ENCODE measurements at places on chromosomes 2 and 18. TPM values are rescaled to one million over a fixed set of nuclear protein-coding genes. Genes with fewer than 3 reads are reported as not detected.

Gene DOK6
- total RNA-seq, result not detected

Gene CTAGE1
- not detected for total RNA-seq

DNA sequence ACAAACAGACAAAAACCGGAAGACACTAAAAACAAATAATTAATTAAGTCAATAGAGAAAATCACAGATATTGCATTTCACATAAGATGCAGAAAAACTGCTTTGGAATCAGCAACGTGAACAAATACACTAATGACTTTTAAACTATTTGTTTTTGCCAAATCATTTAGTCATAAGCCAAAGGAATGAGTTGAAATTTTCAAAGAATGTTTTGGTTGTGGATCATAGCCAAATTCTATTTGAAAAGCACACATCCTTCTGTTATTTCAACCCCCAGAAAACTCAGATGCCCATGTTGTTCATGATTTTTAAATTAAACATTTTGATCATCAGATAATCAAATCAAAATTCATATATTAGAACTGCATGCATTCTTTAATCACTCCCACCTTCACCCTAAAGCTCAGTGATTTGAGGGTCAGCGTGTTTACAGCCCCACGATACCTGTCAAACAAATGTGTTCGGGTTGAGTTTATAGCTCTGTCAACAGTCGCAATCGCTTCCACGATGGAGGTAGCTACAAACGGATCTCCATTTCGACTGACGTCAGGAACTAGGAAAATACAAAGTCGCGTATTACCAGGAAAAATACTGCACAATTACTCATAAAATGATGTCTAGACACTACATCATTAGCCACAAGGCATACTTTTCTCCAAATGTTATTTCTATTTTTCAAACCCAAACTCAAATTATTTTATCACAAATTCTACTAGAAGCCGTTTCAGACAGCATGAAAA, 90.2 kb downstream of the PXDN start:
- H3K36me3 ChIP-seq, result peaks cover 4% of the 10 kb centered on the region
- no peaks in the 10 kb centered on the region for H3K4me1 ChIP-seq
- H3K4me3 ChIP-seq, result no peak overlapping the region
- H3K27me3 ChIP-seq, result peaks cover 9% of the 10 kb centered on the region
- no peak for DNase-seq

DNA sequence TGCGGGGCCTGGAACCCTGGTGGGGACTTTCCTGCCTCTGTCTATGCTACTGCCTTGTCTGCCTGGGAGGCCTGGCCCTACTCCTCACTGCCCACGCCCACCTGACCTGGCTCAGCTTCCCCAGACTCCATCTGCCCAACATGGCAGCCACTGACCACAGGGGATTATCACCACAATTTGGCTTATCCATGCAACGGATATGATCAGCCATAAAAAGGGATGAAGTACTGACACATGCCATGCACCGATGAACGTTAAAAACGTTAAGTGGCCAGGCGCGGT, 5.9 kb upstream of the KCNF1 start:
- H3K36me3 ChIP-seq, result no peaks in the 10 kb centered on the region
- H3K4me1 ChIP-seq, result peaks cover 9% of the 10 kb centered on the region
- no peak overlapping the region for H3K27ac ChIP-seq
- H3K4me3 ChIP-seq, result no peak overlapping the region
- H3K27me3 ChIP-seq, result 0 out of 2 replicates have a peak, but pooled peaks cover under 1% of the 10 kb centered on the region

GRCh38 chr2:118442046-118442445, 353.8 kb downstream of the INSIG2 start:
- peaks cover 16% of the 10 kb centered on the region for H3K4me1 ChIP-seq
- H3K4me3 ChIP-seq, result no peak overlapping the region
- no peaks in the 10 kb centered on the region for H3K36me3 ChIP-seq
- no peak overlapping the region for H3K27ac ChIP-seq
- DNase-seq, result no peak

- no peak overlapping the region for H3K4me3 ChIP-seq
- no peaks in the 10 kb centered on the region for H3K36me3 ChIP-seq
- H3K27me3 ChIP-seq, result no peaks in the 10 kb centered on the region
- peaks cover 5% of the 10 kb centered on the region for H3K4me1 ChIP-seq
- no peak for DNase-seq
These were observed 262.0 kb upstream of the RASGRP3 start for GRCh38 chr2:33214436-33214835.

GRCh38 chr2:1979569-1979968, 235.3 kb upstream of the PXDN start:
- no peak for DNase-seq
- peaks cover 83% of the 10 kb centered on the region for H3K27me3 ChIP-seq
- no peaks in the 10 kb centered on the region for H3K4me1 ChIP-seq
- no peak overlapping the region for H3K27ac ChIP-seq
